ENCODE measurements at places on chromosomes 3 and 15.

GRCh38 chr3:177185035-177185574 is 12.2 kb downstream of the TBL1XR1 start:
- DNase-seq, result no peak

GRCh38 chr3:133268726-133269134 is 131.1 kb upstream of the BFSP2 start:
- DNase-seq, result no peak

GRCh38 chr3:125048282-125048681 is 7.5 kb downstream of the HEG1 start:
- no peak for DNase-seq

DNA sequence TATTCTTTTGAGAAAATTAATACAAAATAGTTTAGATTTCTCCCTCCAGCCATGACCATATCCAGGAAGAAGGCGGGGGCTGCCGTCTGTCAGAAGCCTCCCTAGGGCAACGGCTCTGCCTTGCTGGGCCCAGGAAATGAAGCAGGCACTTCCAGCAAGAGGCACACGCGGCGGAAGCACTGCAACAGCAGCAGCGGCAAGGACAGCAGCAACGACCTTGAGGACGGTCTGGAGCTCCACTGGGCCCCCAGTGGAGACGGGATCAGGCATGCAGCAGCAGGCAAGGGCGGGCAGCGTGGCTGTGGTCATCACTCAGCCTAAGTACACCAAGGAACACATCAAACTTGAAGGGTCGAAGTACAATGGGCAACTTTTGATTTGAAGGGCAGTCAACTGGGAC is 61.3 kb upstream of the EPHA6 start:
- DNase-seq, result no peak

DNA sequence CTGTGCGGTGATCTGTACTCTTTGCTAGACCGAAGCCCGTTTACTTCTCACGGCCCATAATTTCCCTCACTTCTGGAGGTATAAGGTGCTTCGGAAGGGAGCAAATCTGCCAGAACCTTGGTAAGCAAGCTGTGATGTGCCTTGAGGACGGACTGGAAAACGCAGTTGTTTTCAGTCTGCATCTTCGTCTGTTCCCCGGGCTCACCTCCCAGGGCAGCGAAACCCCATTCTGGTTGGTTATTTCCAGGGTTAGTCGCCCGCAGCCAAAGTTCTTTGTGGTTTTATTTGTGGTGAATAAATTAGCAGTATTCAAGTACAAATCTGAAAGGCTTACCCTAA is 401 bp downstream of the RAMAC start:
- DNase-seq, result peak; percentile 14

- DNase-seq, result no peak
Observed at GRCh38 chr15:100770661-100771584, 108.7 kb upstream of the ALDH1A3 start.

GRCh38 chr15:92907896-92908712 is 8.0 kb downstream of the CHD2 start:
- DNase-seq, result peak; percentile 72

GRCh38 chr3:172125963-172126457 is 86.6 kb downstream of the FNDC3B start:
- DNase-seq, result no peak

GRCh38 chr3:100516232-100516631 is 23.8 kb downstream of the TMEM45A start:
- no peak for DNase-seq

DNA sequence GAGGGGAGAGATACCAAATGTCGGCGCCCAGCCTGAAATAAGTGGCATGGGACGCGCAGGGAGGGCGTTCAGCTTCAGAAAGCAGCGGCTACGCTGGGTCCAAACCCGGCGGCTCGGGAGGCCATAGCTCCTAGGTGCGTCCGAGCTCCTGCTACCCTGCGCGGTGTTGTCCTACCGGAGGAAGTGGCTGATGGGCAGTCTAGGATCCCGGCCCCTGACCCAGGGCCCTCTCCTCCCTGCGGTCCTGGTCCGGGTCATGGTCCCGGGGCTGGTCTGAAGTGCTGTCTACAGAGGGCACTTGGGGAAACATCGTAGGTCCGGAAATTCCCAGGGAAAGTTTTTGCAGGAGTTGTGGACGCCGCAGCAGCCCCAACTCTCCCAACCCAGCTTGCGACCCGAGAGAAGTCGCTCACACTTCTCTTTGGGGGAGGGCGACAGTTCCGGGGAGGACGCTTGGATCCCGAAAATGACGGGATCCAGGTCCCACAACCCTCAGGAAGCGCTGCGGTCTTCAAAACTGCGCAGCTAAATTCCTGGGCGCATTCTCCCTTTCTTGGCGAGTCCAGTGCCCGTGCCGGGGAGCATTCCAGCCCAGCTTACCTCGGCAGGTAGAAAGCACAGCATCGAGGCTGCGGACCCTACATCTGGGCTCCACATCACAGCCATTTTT is 9.1 kb upstream of the FOXB1 start:
- DNase-seq, result no peak

- no peak for DNase-seq
Observed at GRCh38 chr3:14478956-14479550, 61.1 kb downstream of the GRIP2 start.

GRCh38 chr3:138686771-138687221 is 78.2 kb downstream of the FAIM start:
- DNase-seq, result no peak

GRCh38 chr15:77689821-77690220 is 57.1 kb upstream of the LINGO1 start:
- no peak for DNase-seq

DNA sequence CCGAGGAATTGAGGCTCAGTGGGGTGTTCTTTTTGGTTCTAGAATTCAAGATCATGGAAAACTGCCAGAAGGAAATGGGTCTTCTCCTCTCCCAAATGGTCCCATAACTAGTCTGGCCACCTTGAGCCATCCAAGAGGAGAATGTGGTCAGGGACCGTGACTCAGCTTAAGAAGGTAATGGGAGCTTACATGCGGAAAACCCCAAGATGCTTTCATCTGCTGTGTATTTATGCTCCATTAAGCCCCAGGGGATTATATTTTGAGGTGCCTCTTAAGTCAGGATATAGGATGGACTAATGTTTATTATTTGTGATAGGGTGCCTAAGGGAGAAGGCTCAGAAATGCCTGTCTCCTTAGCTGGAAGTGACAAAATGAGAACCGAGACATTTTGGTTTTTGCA is 39.2 kb upstream of the DLG1 start:
- DNase-seq, result no peak

DNA sequence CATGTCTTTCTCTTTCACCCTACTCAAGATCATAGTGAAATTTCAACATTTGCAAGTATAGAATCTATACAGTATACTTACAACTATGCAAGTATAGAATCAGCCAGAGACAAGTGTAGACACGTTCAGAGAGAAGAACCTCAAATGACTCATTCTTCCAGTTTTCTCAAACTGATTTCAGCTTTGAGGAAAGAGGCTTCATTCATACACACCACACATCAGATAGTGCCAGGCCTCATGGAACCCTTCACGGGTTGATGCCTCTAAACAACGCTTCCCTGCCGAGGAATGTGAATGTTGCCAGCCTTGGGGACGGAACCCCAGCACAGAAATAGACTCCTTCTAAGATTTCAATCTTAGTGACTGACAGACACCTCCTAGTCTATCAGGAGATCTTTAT is 135.7 kb downstream of the FOXP1 start:
- DNase-seq, result peak; percentile 46

- no peak for DNase-seq
Observed at GRCh38 chr3:28915741-28916500, 364.9 kb upstream of the RBMS3 start.

DNA sequence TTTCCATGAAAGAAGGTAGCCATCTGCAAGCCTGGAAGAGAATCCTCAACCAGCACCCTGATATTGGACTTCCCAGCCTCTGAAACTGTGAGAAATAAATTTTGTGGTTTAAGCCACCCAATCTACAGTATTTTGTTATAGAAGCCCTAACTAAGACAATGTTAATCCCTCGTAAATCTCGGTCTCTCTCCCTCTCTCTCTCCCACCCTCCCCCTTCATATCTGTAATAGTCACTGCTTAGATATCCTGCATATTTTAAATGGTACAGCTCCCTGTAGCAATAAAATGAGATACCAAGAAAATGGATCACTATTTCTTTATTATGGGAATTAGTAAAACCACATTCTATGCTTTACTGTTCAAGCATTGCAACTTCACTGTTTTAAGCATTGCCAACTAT is 21.0 kb upstream of the FAM174B start:
- DNase-seq, result no peak

DNA sequence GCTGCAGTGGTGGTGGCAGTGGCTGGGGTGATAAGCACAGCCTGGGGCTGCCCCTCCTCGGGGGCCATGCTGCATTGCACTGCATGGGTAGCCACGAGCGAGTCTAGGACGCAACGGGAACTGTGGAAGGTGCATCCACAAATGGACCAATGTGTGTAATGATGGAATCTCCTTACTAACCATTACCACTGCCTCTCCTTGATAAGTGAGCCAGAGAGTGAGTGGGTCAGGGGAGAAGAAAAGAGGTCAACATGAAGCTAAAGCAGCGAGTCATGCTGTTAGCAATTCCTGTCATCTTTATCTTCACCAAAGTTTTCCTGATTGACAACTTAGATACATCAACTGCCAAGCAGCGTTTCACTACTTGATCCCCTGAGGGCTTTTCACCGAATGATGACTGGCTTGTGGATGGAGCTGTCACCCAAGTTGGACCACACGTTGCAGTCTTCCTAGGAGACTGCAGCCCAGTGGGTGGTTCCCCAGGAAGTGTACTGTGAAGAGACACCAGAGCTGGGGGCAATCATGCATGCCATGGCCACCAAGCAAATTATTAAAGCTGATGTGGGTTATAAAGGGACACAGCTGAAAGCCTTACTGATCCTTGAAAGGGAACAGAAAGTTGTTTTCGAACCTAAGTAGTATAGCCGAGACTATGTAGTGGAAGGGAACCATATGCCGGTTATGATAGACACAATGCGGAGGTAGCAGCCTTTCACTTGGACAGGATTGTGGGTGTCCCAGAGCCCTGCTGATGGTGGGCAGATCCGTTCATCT is 20.6 kb downstream of the SAMD7 start:
- DNase-seq, result no peak

GRCh38 chr15:70588613-70589012 is 174.7 kb downstream of the UACA start:
- DNase-seq, result no peak

DNA sequence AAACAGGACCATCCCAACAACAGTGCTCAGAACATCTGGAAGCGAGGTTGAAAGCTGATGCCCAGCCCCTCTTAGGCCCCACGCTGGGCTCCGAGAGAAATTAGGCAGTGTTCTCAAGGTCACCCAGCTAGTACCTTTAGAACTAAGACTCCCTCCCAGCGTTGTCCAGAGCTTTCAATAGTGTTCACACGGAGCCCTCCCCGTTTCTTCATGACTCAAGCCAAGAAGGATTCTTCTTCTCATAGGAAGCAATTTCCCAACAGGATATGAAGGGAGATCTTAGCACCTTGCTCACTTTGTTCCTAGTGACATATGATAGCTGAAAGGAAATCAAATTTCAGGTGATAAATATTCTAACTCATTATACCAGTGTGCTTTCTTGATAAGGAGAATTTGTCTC is 244.2 kb upstream of the ST8SIA2 start:
- DNase-seq, result no peak

- no peak for DNase-seq
Observed at GRCh38 chr3:79161941-79162340, 605.9 kb downstream of the ROBO1 start.

DNA sequence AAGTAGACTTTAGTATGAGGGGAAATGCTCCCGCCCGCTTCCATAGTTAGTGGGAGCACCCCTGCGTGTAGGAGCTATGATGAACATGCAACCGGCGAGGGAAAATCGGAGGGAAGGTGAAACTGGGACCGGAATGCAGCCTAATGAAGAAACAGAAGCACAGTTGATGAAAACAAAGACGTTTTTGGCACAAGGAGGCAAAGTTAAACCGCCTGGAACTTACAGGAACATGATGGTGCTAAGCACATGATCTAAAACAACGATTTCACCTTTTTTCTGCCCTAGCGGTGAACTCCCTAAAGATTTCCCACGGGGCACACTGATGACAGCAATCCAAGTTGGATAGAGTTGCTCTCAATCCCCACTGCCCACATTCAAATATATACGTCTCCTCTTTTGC is 49.4 kb upstream of the SPATA12 start:
- DNase-seq, result no peak

DNA sequence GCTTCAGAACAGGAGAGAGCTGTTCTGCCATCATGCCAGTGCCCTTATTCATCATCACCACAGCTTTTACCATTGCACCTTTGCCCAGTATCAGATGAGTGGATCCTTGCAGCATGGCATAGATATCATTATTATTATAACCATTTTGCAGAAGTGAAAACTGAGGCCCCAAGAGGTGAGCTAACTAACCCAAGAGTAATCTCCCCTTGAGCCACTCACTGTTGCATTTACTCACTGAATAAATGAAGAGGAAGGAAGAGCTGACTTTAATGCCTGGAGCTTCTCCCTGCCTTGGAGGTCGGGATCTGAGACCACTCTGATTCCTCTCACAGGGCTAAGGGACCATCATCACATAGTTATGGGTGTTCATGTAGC is 32.0 kb downstream of the HRH1 start:
- no peak for DNase-seq

GRCh38 chr3:29454161-29454611 is 173.3 kb downstream of the RBMS3 start:
- DNase-seq, result no peak

GRCh38 chr3:56453011-56453410 is 15.3 kb downstream of the ERC2 start:
- no peak for DNase-seq

DNA sequence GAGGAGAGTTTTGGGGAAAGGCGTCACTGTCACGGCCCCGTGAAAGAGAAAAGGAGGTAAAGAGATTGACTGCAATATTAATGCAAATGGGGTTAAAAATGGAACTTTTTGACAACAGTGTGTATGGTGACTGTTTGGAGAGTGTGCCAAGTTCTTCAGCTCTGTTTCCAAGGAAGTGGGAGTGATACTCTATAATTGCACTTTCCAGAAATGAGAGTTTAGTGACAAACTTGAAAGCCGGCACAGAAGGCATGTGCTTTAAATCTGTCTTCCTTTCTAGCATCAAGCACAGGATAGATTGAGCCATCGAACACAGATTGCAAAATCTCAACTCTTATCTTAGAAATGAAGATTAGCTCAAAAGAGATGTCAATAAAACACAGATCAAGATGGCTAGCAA is 51.9 kb upstream of the SNRPA1 start:
- no peak for DNase-seq

Data from CD4-positive, alpha-beta T cell treated with Interleukin-2 at 100 ng/mL for 4 hours (primary cell).